ENCODE measurements at places on chromosomes 1 and 21.

- DNase-seq = no peak
Observed at GRCh38 chr1:26281971-26282370, 2.1 kb downstream of the SH3BGRL3 start.

DNA sequence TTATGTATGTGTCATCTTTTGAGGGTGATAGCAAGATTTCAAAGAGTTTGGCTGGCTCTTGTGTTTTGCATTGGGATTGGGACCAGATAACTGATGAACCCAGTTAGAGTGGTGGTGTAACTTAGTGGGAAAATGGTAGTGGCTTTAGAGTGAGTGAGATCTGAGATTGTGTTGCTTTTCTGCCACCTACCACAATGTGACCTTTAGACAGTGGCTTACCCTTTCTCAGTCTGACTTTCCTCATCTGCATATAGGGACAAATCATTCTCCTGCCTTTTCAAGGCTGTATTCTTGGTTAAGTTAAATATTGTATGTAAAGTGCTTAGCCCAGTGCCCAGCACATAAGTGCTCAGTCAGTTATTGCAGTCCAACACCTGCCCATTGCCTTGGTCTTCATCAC lies 31.3 kb downstream of the CENPF start:
- no peak for DNase-seq

DNA sequence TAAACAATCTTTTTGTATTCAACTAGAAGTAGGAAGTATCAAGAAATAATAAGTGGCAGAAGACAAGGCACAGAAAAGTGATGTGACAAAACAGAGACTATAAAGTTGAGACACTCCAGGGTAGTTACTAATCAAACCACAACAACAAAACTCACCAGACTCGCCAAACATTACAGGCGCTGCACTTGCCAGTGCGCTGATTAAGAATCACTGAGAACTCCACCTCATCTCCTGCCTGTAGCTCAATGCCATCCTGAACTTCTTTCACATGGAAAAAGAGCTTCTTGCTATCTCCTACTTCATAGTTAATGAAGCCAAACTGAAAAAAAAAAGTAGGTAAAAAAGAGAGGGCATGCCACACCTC lies 2.8 kb upstream of the NRAS start:
- DNase-seq = no peak

DNA sequence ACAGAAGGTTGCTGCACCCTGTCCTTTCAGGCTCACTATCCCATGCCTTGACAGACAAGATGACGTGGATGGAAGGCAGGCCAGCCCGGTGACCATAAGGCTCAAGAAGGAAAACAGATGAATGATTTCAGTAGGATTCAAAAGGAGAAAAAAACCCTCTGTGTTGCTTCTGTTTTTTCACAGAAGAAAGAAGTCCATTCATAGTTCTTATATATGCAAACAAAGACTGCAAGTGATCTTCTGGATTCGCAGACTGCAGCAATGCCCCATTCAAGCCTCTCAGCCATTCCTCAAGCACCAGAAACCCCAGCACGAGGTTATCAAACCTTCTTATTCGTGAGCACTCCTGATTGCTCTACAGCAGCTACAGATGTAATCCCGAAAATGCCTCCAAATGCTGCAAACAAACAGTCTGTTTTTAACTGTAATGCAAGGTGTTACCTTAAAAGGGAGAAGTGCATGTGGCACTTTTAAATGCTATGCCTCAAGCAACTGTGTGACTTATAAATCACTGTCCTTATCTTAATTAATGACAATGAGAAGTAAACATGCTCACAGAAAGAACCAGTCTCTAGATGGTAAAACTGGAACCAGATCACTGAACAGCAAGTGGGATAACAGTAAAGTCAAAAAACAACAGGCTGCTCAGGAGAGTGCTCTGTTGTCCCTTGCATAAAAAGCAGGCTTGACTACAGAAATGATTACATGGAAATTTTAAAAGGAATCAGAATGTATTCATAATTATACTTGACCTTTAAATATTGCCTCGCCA lies 173.9 kb downstream of the HHIPL2 start:
- no peak for DNase-seq

GRCh38 chr1:231517076-231517475 lies 11.4 kb upstream of the TSNAX start:
- no peak for DNase-seq

DNA sequence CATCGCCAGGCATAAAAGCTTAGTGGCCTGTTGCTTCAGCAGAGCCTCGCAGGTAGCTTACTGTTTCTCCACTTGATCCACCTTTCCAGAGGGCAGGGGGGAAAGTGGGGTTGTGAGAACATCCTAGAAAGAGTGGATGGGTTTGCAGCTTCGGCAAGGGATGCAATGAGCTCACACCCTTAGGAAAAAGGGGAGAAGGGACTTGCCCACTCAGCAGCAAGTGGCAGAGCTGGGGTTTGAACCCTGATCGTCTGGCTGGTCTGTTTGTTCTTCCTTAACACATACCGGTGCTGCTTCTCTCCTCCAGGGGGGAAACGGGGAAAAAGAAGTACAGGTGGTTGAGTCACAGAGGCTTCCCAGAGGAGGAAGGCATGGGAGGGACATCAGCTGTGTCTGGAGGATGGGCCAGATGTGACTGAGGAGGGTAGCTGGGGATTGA lies 1.0 kb downstream of the TMEM201 start:
- DNase-seq = no peak

DNA sequence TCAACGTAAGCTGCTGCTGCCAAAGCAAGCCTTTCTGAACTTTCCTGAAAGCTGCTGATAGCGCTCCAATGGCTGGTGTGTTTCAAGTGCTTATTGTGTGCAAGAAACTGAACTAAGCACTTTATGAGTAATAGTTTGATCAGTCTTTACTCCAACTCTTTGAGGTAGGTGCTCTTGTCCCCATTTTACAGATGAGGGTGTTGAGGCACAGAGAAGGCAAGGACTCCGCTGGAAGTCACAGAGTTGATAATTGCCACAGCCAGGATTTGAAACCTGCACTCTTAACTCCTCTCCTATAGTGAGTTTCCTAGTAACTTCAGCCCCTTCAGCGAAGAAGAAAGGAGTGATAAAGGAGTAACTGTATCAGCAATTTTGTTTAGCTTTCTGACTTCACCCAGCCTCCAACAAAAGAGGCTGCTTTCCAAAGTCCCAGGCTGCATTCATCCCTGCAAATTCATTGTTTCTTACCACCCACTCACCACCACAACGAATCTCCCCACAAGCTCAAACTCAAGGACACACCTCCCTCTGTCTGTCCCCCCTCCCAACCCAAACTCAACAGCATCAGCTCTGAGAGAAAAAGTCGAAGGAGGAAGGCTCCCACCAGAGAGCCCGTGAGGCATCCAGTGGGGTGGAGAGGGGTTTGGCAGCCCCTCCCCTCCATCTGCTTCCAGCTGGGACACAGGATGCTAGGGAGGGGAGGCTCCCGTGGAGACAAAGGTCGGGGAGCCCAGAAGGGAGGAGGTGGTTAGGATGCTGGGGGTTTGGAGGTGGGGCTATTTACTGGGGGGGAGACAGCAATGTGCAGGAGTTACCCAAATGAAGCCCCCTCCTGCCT lies 139.6 kb downstream of the NAV1 start:
- DNase-seq = no peak

- no peak for DNase-seq
Observed at GRCh38 chr1:40772146-40772955, 11.2 kb upstream of the KCNQ4 start.

- DNase-seq = no peak
Observed at GRCh38 chr1:94907136-94907535, 19.8 kb downstream of the CNN3 start.

- DNase-seq = no peak
Observed at GRCh38 chr1:116794804-116795481, 40.7 kb downstream of the CD2 start.

DNA sequence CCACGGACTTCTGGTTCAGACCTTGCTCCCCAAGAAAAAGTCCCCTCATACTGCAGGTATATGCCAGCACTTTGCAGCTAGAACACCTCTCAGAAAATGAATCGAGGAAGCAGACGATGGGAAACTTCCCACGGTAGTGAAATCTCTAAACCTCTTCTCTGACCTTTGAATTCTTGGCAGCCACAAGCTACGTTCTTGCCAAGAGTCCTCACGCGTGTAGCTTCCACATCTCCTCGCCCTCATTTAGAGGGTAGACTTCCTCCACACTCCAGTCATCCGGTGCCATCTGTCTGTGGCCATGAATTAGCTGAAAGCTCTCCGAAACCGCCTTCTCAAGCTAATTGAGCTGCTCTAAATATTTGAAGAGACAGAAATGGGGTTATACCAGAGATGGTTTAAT lies 127.8 kb downstream of the RGS7 start:
- DNase-seq = no peak

DNA sequence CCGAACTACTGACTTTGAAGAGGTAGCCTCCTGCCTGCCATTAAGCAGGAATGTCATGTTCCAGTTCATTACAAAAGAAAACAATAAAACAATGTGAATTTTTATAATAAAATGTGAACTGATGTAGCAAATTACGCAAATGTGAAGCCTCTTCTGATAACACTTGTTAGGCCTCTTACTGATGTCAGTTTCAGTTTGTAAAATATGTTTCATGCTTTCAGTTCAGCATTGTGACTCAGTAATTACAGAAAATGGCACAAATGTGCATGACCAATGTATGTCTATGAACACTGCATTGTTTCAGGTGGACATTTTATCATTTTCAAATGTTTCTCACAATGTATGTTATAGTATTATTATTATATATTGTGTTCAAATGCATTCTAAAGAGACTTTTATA lies 159.8 kb upstream of the SGIP1 start:
- DNase-seq = no peak

DNA sequence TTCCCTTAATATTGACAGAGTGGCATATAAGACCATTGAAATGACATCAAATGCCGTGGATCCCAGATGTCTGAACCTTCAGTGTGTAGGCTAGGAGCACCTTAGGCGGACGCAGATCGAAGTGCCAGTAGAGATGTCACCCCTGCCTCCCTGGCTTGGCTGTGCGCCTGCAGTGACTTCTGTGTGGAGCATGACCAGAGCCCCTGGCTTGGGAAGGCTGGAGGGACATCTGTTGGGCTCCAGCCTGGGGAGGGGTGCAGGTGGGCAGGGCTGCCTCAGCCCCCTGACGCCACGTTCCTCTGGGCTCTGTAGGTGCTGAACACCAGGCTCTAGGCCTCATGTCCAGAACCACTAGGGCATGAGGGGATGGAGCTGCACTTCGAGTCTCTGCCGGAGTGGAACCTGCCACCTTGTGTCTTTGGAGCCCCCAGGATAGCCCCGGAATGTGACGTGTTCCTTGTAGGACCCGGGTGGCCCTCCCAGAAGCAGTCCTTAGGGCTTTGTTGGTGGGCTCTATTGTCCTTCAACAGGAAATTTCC lies 103.8 kb downstream of the ADARB1 start:
- no peak for DNase-seq

DNA sequence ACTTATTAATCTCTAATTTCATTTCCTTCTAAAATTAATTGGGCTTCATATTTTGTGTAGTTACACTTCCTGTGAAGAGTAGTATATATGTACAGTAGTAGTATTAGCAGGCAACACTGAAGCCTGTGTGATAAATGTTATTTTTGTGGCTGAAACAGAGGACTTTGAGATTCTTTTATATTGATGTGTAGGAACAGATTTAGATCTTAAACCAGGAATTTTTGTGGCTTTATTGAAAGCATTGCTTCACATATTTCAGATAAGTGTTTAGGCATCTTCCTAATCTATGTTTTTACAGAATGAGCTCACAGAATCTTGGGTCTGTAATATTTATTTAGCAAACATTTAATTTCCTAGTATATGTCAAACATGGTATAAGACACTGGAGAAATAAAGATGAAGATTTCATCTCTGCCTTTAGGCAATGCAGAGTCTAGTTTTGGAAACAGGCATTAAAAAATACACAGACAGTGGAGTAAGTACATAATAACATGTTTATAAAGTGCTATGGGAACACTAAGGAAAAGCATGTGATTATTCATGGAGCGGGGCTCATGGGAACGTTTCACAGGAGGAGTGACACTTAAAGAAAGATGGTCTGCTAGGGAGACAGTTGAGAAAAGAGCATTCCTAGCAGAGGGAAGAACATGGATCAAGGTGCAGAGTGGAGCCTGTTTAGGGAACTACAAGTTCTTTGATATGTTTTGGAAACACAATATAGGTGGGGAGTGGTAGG lies 52.7 kb downstream of the MIGA1 start:
- no peak for DNase-seq

DNA sequence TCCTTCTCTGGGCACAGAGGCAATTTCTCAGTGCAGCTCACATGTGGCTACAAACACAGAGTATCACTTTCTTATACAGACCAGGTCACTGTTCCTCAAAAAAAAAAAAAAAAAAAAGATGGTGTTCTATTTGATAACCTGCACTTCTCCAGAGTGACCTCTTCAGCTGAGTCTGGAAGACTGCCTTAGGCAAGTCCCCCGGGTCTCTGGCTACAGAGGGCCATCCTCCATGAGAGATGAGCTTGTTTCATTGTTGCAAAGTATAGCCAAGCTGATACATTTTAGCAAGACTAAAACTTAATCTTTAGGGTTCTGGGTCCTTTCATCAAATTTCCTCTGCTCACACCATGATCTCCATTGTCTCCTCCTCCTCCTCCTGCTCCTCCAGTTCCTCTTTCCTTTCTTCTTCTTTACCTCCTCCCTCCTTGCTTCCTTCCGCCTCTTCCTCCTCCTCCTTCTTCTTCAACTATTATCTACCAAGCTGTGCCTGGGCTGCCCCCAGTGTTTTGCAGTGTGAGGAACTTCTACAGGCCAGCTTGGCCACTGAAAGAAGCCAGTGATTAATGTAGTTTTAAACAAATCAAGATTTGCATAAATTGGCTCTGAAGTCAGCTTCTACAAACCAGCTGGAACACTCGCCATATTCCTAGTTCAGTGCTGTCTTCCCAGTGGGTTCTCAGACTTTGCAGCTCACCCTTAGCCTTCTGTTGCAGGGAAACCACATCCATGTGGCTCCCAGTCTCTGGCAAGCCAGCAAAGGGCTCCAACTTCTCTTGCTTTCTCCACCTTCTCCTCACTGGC lies 139.4 kb downstream of the RUNX1 start:
- no peak for DNase-seq

DNA sequence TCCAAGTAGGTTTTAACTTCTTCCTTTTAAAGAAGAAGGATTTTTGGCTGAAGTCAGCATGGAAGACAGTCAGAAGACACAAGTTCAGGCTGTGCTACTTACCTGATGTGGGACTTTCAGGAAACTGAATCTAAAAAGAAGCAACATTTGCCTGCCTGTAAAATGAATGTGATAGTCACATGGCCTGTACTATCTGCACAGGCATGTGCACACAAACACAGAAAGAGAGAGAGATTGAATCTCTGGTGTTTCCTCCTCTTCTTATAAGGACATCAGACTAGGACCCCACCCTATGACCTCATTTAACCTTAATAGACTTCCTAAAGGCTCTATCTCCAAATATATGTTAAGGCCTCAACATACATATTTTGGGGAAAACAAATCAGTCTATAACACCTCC lies 542.9 kb downstream of the PLPP3 start:
- no peak for DNase-seq

DNA sequence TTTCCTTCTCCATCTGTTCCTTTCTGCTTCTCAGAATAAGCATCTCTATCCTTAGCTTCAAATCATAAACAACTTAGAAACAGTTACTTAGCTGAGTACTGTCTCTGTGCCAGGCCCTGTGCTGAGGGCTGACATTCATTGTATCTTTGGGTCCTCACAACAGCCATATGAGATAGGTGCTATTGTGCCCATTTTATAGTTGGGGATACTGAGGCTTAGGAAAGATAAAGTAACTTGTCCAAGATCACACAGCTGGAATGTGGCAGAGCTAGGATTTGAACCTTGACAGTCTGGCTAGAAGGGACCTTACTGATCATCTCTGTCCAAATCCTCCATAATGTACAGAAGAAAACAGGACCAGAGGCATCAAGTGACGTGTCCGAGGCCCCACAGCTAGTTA lies 25.0 kb downstream of the CD247 start:
- no peak for DNase-seq
